Fibroblast of upper back skin (primary cell): ENCODE measurements at places on chromosomes 2 and 18.

DNA sequence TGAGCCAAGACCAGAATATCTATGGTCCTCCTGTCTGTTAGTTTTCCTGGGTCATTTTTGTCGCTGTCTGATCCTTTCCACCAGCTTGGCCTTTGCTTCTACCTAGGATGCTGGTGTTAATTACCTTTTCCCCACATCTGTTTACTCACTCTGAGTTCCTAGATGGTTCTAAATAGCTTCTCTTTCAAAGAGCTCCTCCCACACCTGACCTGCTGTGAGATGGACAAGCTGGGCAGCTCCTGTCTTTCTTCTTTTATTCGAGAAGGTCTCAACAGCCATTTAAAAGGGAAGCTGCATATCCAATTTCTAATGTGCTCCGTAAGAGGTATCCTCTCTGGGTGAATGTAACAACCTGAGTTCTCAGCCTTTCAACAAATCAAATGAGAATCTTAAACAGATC is 156.2 kb downstream of the HRH4 start:
- no peak for DNase-seq

GRCh38 chr2:113124984-113125855 is 2.2 kb upstream of the IL1RN start:
- DNase-seq, result no peak

DNA sequence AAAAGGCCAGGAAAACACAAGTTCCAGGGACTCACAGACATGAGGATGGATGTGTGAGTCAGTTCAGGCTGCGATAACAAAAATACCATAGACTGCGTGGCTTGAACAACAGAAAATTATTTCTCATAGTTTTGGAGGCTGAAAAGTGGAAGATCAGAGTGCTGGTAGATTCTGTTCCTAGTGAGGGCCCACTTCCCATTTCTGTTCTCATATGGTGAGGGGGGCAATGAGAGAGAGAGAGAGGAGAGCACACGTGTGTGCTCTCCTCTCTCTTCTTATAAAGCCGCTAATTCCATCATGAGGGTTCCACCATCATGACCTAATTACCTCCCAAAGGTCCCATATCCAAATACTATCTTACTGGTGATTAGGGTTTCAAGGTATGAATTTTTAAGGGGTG is 23.0 kb downstream of the KLHL14 start:
- DNase-seq, result no peak

- DNase-seq, result peak; percentile 55
These were observed 109.2 kb upstream of the THOC1 start for GRCh38 chr18:377088-377487.

GRCh38 chr2:216678098-216678465 is 17.3 kb downstream of the IGFBP5 start:
- DNase-seq, result no peak

DNA sequence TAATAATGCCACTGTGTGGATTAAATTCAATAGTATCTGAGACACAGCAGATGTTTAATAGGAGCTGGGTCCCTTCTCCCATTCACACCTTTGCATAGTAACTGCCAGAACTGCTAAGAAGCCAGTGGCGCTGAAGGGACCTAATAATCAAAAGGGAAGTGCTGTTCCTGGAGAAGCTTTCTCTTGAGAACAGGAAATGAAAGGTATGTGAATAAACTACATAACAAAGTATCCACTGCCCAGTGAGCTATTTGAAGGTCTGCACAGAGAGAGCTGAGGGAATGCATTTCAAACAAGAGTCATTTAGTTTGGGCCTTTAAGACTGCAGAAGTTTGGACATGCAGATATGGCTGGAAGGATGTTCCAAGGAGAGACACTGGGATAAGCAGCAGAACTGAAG is 56.1 kb upstream of the KIDINS220 start:
- no peak for DNase-seq

DNA sequence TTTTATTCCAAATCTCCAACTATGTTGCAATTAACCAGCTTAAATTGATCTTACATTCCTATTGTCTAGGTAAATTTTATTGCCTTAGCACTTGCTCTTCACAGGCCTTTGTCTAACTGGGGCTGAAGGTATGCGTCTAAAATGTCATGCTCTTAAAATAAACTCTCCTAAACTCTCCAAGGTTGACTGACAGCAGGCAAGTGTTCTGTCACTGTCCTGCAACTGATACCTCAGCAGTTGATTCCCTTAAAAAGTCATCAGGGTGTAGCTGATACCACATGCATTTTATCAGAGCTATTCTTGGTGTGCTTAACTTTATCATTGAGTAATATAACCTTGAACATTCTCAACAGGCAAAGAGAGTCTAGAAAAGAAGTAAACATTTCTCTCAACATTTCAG is 680 bp downstream of the TTN start:
- DNase-seq, result no peak

GRCh38 chr2:232229911-232230310 is 148.6 kb upstream of the ALPP start:
- peak; percentile 20 for DNase-seq

GRCh38 chr2:172215172-172215935 is 112.7 kb upstream of the DLX2 start:
- DNase-seq, result no peak

DNA sequence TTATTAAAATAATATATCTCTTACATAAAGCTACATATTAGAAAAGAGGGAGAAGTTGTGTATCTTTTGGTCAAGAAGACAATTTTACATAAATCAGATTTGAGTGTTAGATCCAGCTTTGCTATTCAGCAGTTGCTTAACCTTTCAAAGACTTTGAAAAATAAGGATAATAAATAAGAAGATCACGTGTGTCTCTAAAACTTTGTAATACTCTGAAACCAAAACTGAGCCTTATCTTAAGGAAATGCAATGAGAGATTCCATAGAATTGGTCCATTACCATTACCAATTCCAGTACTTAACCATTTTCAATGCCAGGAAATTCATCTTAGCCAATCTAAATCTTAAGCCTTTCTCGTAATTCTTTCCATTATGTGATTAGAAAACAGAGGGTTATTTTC is 89.2 kb upstream of the COL5A2 start:
- no peak for DNase-seq

DNA sequence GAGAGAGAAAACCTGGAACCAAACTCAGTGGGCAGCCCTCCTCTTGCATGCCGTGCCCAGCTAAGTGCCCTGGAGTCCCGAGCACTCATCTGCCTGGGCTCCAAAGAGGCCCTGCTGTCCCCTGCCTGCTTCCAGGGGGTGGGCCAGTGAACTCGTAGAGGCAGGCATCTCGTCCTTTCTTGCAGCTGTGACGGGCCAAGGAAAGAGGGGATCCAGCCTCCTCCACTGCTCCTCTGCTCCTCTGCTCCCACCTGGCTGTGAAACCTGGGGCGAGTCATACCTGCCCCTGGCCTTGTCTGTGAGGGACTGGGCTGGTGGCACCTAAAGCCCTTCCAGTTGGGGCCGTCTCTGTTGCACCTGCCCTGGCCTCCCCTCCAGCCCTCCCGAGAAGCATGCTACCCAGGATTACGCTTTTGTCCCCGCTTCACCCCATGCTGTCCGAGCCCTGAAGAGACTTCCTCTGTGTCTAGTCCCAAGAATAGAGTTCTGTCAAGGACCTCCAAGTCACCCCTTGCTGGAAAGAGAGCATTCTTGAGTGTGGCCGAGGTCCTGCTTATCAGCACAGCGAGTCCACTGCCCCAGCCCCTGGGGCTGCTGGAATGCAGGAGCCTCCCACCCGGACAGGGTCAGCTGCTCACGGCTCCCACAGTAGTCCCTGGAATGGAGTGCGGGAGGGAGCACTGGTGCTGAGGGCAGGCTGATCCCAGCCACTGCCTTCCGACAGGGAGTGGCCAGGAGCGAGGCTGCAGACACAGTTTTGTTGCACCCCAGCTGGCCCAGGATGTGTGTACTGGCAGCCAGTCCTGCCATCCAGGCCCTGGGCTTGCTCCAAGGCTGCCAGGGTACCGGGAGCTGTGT is 14.3 kb downstream of the KCNK3 start:
- DNase-seq, result no peak

DNA sequence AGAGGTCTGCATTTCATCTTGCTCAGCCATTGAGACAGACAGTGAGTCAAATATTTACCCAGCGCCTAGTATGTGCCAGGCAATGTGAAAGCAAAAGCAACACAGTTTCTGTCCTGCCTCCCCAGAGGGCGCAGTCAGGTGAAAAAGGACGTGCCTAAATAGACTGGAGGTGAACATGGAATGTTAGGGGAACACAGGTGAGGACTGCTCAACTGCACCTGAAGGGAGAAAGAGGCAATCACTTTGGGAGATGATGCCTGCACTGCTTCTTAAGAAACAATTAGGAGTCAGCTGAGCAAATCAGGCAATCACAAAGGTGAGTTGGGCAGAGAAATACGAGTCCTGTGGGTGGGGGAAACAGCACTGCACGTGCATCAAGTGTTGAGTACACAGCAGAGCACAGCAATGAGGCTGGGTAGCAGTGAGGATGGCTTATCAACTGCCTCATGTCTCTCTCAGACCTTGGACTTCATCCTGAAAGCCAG is 218.3 kb upstream of the SMAD7 start:
- DNase-seq, result no peak

DNA sequence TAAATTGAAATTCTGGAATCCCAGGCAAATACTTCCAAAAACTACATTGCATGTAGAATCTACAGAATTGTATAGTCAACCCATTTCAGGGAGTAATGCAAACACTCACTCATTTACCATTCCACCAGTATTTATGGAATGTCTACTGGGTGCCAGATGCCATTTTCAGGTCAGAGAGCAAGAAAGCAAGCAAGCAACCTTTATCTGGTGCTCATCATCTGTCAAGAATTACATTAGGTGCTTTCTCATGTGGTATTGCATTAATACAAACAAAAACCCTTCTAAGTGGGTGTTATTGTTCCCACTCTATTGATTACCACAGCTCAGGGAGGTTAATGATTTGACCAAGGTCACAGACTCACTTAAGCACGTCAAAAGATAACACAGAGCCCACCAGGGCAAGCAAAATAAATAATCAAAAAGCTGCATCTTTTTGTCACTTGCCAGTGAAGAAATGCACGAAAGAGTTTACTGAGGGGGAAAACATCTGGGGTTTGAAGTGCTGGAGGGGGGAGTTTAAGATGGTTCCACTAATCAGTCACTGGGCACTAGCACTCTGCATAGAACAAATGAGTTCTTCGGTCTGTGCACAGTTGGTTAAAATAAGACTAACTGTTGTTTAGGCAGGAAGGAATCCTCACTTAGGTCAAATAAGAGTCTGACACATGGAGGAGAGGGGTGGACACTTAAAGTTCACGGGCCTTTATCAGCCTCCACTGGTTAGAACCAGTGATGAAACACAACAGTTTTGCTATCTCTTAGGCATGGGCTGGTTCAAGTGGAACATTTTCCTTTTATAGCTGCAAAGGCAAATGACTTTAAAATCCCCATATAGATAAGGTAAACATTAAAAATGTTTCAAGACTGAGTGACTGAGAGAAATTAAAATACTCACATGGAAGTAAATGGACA is 208.8 kb downstream of the CDH2 start:
- DNase-seq, result peak; percentile 82

DNA sequence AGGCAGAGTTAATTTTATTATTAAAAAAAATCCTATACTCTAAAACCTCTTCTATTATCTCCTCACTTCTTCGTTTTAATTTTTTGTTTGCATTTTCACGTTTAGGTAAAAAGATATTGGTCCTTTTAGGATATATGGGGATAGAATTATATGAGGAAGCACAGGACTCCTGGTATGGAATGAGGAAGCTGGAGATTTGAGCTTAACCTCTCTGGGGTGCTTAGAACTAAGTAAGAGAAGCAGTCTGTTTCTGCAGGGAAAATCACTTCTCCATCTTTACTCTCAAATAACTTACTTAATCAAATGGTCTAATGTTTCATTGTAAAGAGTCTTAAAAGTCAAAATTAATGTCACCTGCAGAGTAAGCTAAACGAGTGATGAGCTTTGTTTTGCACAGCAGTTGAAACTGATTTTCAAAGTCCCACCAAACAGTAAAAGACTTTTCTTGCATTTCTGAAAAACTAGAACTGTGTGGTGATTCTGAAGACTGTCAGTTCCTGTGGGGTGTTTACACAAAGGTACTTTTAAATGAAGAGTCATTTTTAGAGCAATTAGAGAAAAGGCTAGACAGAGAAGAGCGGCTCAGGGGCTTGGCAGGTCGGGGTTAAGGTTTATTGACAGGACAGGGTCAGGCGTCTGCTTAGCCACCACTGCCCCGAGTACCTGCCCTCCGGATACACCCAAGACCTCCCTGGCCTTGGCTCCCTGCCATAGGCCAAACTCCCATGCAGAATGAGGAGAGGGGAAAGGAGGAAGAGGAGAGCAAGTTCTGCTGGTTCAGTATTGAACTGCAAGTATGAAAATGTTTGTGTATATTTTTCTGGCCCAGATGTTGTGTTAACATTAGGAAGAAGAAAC is 21.6 kb downstream of the METAP1D start:
- no peak for DNase-seq

- DNase-seq, result peak; percentile 90
These were observed 503.6 kb upstream of the SYT4 start for GRCh38 chr18:43780782-43781340.

GRCh38 chr2:172558372-172558771 is 2.5 kb downstream of the PDK1 start:
- no peak for DNase-seq

DNA sequence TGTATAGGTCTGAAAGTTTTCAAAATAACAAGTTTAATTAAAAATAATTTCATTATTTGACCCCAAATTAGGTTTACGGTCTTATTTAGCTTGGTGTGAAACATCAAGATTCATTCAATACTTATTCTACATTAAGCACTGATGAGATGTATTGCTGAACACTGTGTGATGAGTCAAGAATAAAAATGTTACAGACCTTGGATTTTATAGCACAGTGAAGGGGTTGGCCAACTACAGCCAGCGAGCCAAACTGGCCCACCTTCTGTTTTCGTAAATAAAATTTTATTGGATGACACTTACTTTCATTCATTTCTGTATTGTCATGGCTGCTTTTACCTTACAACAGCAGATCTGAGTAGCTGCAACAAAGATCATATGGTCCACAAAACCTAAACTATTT is 8.3 kb downstream of the PPP4R1 start:
- no peak for DNase-seq

- DNase-seq, result no peak
These were observed 64.3 kb upstream of the PSMD14 start for GRCh38 chr2:161243905-161244304.

GRCh38 chr2:32864334-32865111 is 82.2 kb upstream of the LTBP1 start:
- peak; percentile 90 for DNase-seq

DNA sequence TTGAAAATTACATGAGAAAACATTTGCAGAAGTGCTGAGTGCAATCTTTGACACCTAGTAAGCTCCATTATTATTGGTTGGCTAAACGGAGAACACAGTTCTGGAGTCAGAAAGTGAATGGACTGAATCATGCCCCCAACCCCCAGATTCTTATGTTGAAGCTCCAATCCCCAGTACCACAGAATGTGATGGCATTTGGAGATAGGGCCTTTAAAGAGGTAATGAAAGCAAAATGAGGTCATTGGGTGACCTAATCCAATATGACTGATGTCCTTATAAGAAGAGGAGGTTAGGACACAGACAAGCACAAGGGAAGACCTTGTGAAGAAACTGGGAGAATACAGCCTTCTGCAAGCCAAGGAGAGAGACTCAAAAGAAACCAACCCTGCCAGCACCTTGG is 200.9 kb upstream of the EPAS1 start:
- DNase-seq, result peak; percentile 30

GRCh38 chr18:68462766-68463165 is 252.1 kb downstream of the TMX3 start:
- no peak for DNase-seq
